Stimulated activated CD4-positive, alpha-beta T cell treated with anti-CD3 and anti-CD28 coated beads, Interleukin-4, amount 100 ng/mL, for 24 hours (primary cell): ENCODE measurements at places on chromosomes 1 and 21.

- DNase-seq, result no peak
Observed at GRCh38 chr1:63731117-63732043, 42.4 kb upstream of the ROR1 start.

DNA sequence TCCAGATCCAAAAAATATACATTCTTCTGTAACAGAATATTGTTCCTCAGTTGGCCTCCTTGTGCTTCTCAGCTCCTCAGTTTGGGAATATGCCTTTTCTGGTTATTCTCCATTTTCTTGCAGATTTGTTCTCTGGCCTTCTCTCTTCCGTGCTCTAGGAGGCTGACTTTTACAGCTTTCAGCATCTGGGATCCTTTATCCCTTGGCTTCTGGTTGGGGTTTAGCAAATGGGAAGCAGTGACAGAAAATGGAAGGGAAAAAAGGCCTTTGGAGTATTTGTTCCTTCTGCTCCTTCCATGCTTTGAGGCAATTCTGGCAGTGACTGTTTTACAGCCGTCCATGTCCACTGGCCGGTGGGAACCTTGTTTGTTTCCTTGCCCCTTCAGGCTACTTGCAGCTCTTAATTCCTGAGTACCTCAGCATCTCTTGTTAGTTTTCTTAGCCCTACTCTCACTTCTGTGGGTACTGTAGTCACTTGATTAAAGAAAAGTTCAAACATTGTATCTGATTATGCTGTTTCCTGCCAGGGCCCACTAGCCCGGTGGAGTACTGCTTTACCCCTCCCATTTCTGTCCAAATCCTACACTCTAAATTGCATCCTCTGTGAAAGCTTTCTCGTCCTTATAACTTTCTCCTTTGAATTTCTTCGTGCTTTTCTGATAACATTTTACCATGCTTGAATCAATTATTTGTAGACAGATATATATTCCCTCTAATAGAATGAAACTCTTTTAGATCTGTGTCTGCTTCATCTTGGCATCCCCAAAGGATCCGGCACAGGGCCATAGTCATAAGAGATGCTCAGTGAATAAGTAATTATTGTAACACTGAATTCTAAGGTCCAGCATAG, 118.2 kb downstream of the OSBPL9 start:
- no peak for DNase-seq

DNA sequence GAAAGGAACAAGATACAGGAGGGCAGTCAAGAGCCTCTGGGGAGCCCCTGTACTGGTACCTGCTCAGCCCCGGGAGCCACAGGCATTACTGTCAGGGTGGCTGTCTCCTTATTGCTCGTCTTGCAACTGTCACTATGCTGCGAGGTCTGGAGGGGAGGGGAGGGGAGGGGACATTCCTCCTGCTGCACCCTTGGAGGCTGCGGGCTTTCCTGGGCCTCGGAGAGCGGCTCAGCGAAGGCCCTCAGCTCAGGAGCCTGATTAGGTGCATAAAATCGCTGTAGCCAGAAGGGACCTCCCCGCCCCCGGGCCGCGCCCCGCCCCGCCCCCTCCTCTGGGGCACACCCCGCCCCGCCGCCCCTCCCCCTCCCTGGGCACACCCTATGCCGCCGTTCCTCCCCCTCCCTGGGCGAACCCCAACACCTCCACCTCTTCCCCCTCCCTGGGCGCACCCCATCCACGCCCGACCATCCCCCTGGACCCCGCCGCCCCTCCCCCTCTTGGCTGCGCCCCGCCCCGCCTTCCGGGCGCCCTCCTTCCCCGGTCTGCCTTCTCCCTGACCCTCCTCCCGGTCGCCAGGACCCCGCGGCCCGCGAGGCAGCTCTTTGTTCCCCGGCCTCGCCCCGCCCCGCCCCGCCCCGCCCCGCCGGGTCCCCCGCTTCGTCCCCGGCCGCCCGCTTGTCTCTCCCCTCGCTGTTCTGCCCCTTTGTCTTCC, 35.5 kb downstream of the CACHD1 start:
- peak; percentile 14 for DNase-seq

GRCh38 chr21:43712268-43712942, 6.5 kb upstream of the PDXK start:
- no peak for DNase-seq
